ENCODE measurements at places on chromosomes 5 and 9. TPM values are rescaled to one million over a fixed set of nuclear protein-coding genes. Genes with fewer than 3 reads are reported as not detected.

- no peak for DNase-seq
Observed at GRCh38 chr5:33725806-33726205, 166.0 kb downstream of the ADAMTS12 start.

- DNase-seq, result no peak
Observed at GRCh38 chr9:114238891-114239875, 83.7 kb upstream of the ORM1 start.

DNA sequence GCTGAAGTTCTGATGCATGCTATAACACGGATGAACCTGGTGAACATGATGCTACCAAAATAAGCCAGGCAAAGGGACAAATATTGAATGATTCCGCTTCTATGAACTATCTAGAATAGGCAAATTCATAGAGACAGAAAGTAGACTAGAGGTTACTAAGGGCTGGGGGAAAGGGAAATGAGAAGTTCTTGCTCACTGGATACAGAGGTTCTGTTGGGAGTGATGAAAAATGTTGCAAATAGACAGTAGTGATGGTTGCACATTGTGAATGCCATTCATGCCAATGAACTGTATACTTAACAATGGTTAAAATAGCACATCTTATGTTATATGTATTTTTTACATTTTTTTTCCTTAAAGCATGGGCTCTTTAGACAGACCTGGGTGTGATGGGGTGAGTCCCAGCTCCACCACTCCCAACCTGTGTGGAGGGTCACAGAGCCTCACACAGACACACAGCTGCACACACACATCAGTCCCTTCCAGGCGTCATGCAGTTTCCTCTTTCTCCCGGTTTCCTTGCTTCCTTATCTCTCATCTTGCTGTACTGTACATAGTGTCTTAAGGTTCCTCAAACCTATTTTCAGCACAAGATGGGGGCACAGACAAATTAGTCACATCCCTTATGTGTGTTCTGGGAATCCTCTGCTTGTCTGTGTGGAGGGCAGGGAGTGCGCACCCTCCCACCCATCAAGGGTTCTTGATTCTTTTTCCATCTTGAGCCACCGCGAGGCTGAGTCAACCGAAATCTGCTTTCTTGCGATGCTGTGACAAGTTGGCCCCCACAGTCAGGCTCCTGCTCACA lies 192.9 kb downstream of the CRB2 start:
- no peak for DNase-seq

The SPATA9 gene
- total RNA-seq, result 1.8 TPM

- no peak for DNase-seq
Observed at GRCh38 chr5:143826951-143827444, 15.0 kb downstream of the HMHB1 start.

The TMC1 gene
- total RNA-seq, result not detected

GRCh38 chr5:25285136-25285535 lies 640.4 kb upstream of the CDH10 start:
- DNase-seq, result no peak

DNA sequence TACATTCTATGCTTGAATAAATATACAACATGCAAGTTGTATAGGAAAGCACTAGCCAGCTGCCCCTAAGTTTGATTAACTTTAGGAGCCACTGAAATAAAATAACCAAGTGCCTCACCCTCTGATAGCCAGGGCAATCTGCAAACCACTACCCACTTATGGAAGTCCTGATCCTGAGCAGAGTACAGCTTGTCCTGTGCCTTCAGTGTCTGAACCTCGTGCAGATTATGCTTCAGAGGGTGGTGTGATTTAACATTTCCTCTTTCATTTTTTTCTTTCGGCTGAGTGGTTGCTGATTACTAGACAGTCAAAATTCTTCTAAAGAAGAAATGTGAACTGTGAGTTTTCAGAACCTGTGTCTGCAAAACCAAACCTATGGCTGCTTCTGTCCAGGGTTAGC lies 327.7 kb downstream of the PIK3R1 start:
- DNase-seq, result no peak

GRCh38 chr5:91281401-91281800 lies 101.7 kb downstream of the ARRDC3 start:
- peak; percentile 61 for DNase-seq

DNA sequence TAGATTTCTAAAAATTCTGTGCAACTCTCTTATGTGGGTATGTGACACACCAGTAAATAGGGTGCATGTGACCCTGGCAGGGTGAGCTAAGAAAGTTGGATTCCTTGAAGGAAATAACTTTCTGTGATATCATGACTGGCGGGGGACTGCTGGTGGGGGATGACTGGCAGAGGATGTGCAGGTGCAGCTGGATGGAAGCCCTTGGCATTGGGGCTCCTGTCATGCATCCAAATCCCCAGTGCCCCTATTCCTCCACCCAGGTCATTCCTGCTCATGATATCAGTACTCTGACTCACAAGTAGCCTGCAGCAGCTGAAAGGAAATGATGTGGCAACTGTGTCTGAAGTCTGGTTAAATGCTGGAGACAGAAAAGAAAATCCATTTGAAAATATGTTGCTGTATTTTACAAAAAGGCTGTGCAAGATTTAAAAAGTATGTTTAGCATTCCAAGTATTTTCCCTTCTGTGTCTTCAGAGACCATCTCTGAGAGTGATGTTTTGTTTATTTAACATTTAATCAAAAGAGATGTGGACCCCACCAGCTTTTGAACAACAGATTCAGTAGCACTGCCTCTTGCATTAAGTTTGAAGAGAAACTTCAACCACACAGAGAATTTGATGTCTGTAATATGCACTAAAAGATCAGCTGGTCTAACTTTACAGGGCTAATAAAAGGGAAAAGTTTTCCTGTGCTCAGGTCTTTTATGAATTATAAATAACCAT lies 17.9 kb upstream of the ZSWIM6 start:
- DNase-seq, result peak; percentile 73

The SOHLH1 gene
- total RNA-seq, result 2.4 TPM

DNA sequence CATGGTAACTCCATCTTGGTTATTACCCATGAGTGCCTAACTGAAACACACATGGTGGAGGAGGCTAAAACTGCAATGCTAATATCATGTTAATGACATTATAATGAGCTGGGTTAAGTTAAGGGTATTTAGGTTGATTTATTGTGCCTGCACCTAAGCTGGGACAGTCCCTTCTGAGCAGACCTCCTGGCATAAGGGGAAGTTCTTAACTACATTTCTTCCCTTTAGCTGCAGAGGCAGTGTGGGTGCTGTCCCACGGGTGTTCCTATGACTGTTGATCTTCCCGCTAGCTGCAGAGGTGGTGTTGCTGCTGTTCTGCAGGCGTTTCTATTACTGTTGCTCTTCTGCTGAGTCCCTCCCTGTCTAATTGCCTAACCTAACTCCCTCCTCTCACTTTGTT lies 183.9 kb downstream of the LURAP1L start:
- no peak for DNase-seq

GRCh38 chr5:99000876-99001275 lies 72.1 kb upstream of the CHD1 start:
- DNase-seq, result no peak

GRCh38 chr5:101605700-101606099 lies 690.4 kb downstream of the SLCO4C1 start:
- DNase-seq, result no peak

DNA sequence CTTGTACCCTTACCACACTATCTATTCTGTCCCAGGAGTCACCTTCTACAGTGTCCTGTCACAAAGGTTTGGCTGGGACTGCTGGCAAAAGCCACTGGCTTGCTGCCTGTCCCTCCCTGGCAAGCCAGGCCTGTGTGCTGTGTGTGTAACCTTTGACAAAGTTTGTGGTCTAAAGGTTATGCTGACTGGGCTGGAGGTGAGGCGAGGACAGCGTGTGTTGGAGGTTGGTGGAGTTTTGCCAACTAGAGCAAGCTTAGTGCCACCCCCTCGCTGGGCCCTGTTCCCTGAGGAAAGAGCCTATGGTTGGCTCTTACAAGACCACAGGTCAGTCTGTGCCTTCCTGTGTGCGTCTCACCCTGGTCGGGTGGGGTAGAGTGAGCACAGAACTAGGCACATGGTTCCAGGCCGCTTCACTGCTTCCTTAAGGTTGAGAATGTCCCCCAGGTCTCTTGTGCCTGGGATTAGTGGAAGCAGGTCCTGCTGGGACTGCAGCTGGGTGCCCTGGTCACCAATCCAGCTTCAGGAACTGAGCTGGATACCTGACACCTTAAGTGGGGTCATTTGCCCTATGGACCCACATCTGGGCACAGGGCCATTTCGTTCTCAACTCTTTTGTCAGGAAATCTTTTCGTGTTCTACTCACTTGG lies 152.2 kb downstream of the GADD45G start:
- DNase-seq, result no peak

- no peak for DNase-seq
Observed at GRCh38 chr5:6082685-6083084, 295.7 kb downstream of the MED10 start.

GRCh38 chr9:138020120-138020794 lies 142.7 kb downstream of the CACNA1B start:
- DNase-seq, result no peak

- no peak for DNase-seq
Observed at GRCh38 chr5:176739461-176740051, 70.8 kb upstream of the UNC5A start.

- DNase-seq, result no peak
Observed at GRCh38 chr5:40680741-40681362, 1.1 kb downstream of the PTGER4 start.

The NUTM2G gene
- total RNA-seq, result not detected

GRCh38 chr5:150304481-150305081 lies 1.9 kb upstream of the ARSI start:
- no peak for DNase-seq

All from SJCRH30 (cell line).